ENCODE measurements at places on chromosomes 3 and 15. TPM values are rescaled to one million over a fixed set of nuclear protein-coding genes. Genes with fewer than 3 reads are reported as not detected.

DNA sequence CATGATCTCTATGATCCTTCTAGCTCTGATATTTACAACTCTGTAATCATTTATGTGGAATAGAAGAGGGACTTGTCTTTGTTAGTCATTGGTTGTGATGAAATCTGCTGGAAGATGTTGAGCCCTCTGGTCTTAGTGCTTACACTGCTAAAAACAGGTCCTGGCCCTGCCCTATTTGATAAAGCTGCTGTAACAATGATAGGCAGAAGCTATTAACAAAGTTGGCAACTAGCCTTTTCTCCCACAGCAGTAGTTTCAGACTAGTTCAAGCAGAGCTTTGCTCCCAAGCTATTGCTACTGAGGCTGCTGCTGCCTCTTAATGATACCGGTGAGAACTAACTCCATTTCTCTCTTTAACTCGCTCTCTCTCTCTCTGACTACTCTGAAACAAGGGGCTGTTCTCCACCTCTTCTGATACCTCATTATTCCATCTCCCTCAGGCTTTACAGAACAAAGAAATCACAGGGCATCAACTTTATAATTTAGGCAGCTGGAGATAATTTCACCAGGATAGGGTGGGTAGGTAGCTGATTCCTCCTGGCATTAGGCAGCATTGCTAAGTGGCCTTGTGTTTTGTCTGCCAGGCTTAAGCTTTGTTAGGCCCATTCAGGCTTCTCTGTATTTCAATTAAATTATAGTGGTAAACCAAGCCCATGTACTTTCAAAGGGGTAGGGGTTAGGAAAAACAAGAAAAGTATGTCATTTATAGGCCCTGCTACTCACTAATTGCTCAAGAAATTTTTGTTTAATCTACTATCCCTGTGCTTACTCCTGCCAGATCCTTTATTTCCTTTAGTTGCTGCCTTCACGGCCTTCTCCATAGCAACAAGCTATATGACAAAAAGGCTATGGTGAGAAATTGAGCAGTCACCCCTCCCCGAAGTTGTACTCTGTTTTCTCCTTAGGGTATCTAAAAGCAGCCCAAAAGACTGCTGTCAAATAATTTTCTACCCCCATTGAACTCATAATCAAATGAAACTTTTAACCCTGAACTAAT lies 139.6 kb downstream of the RBPMS2 start:
- no peak for DNase-seq

DNA sequence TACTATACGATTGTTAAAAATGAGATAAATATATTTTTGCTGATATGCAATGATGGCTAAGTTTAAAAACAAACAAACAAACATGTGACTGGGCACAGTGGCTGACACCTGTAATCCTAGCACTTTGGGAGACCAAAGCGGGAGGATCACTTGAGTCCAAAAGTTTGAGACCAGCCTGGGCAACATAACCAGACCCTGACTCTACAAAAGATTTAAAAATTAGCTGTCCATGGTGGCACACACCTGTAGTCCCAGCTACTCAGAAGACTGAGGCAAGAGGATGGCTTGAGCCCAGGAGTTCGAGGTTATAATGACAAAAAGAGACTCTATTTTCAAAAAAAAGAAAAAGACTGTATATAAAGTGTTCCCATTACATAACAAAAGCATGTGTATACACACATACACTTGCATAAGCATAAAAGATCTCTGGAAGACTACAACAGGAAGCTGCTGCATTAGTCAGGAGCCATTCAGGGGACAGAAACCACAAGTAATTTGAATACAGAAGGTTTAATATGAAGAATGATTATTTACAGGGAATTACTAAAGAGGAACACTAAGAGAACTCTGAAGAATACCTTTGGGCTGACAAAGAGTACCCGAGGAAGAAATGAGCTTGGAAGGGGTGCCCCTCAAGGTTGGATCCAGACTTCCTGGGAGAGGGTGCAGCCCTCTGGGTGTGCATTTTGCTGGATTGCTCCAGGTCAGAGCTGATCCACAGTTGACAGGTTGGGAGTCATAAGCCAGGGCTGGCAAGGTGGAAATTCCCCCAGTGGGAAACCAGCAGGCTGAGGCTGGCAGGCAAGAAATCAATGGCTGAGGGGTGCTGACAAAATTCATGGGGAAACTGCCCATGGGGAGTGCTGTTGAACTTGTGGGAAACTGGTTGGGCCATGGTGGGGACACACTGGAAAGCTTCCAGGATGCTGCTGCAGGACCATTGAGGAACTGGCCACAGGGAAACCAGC lies 9.3 kb upstream of the TM4SF18 start:
- no peak for DNase-seq

DNA sequence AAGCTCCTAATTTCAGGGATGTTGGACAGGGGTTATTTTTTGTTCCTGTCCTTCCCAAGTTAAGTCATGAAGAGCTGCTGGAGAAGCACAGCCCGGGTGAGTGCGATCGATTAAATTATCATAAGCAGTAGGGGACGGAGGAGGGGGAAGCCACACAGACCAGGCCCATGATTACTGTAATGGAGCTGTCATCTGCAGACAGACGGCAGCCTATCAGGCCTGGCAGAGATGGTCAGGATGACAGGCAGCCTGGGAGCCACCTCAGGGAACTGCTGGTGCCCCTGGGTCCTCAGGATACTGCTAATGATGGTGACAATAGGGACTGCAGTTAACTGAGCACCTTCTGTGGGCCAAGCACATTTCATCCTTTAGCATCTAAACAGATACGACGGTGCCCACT lies 147.7 kb downstream of the RAB11A start:
- no peak for DNase-seq

The LDHAL6B gene
- total RNA-seq, result not detected

DNA sequence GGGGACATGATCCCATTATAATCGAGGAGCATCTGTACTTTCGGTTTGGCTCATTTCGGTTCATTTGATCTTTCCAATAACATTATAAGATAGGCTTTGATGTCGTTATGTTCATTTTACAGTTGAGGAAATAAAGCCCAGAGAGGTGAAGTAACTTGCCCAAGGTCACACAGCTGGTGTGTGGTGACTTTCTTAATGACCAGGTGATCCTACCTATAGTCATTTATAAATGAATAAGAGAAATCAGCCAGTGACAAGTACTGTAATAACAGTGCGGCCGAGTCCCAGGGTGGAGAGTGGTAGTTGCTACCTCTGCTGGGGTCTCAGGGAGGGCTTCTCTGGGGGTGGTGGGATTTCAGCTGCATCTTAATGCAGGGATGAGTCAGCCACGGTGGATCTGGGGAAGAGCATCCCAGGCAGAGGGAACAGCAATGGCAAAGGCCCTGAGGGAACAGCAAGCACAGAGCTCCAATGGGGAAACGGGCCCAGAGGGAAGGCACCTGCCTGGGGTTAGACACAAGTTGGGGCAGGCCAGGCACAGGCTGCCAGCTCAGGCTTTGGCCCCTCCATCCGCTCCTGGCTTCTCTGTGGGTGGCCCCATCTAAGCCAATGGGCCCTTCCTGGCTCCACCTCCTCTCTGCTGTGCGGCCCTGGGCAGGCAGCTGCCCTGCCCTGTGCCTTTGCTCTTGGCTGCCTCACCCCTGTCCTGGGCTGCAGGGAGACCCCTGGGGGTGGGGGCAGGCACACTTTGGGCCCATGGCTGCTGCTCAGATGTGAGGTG lies 1.1 kb upstream of the FBLN2 start:
- no peak for DNase-seq

The IMP3 gene
- 56.0 TPM for total RNA-seq

All from Panc1 (cell line).